Esophagus muscularis mucosa (tissue), 4 donors: ENCODE measurements at places on chromosomes 2 and 18. TPM values are rescaled to one million over a fixed set of nuclear protein-coding genes. Genes with fewer than 3 reads are reported as not detected.

Gene ZNF236
- 15.6 TPM for total RNA-seq

Gene DCC
- total RNA-seq: 0.99 TPM

Gene CYP27C1
- total RNA-seq: 0.26 TPM

Gene CGREF1
- total RNA-seq: 1.4 TPM

Gene ACMSD
- total RNA-seq: not detected

Gene DLX2
- not detected for total RNA-seq

Gene RESP18
- not detected for total RNA-seq

Gene SLC9A2
- total RNA-seq: 0.17 TPM

Gene POTEC
- not detected for total RNA-seq

Gene ABCB11
- not detected for total RNA-seq

Gene PROKR1
- not detected for total RNA-seq

Gene ASIC4
- total RNA-seq: not detected

Gene RAB27B
- total RNA-seq: 0.34 TPM

Gene GREB1L
- total RNA-seq: 16.0 TPM

GRCh38 chr2:143175438-143175837 lies 46.2 kb downstream of the ARHGAP15 start:
- H3K4me1 ChIP-seq: no peaks in the 10 kb centered on the region
- H3K4me3 ChIP-seq: no peak overlapping the region
- no peaks in the 10 kb centered on the region for H3K27me3 ChIP-seq
- no peak overlapping the region for H3K27ac ChIP-seq
- DNase-seq: no peak

- H3K36me3 ChIP-seq: no peaks in the 10 kb centered on the region
- H3K4me3 ChIP-seq: no peak overlapping the region
- DNase-seq: no peak
- no peak overlapping the region for H3K27ac ChIP-seq
Measured at GRCh38 chr2:109138449-109138848, 9.4 kb downstream of the SH3RF3 start.

- no peak for DNase-seq
- peaks cover 14% of the 10 kb centered on the region for H3K4me1 ChIP-seq
- no peak overlapping the region for H3K4me3 ChIP-seq
- H3K27ac ChIP-seq: no peak overlapping the region
- H3K36me3 ChIP-seq: no peaks in the 10 kb centered on the region
Measured at GRCh38 chr2:100812116-100812515, 7.8 kb upstream of the NPAS2 start.

- no peak overlapping the region for H3K4me3 ChIP-seq
- no peaks in the 10 kb centered on the region for H3K36me3 ChIP-seq
- DNase-seq: no peak
- peaks cover 10% of the 10 kb centered on the region for H3K4me1 ChIP-seq
Measured at GRCh38 chr18:40851014-40851429, 1104.0 kb upstream of the PIK3C3 start.

DNA sequence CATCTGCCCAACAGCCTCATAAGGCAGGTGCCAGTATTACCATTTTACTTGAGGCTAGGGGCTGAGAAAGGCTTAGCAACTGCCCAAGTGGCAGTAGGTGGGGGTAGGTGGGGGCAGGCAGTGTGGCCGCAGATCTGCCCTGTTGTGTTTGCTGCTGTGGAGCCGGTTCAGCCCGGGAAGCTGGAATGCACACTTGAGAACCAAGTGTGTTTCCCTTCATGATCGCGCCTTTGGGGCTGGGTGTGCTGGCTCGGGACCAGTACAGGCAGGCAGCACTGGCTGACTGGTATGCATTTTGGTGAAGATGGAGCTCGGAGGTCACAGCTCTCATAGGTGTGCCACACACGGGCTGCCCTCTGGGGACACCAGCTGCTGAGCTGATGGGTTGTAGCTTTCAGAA lies 85.1 kb downstream of the CABLES1 start:
- no peaks in the 10 kb centered on the region for H3K4me1 ChIP-seq
- no peak overlapping the region for H3K4me3 ChIP-seq
- H3K36me3 ChIP-seq: no peaks in the 10 kb centered on the region
- H3K27me3 ChIP-seq: no peaks in the 10 kb centered on the region

GRCh38 chr2:74162951-74163350 lies 15.2 kb upstream of the BOLA3 start:
- no peaks in the 10 kb centered on the region for H3K4me1 ChIP-seq
- H3K36me3 ChIP-seq: peaks cover 95% of the 10 kb centered on the region
- no peak for DNase-seq
- H3K27ac ChIP-seq: no peak overlapping the region

- H3K27me3 ChIP-seq: no peaks in the 10 kb centered on the region
- no peak for DNase-seq
- H3K4me1 ChIP-seq: no peaks in the 10 kb centered on the region
- no peaks in the 10 kb centered on the region for H3K36me3 ChIP-seq
Measured at GRCh38 chr2:77018219-77018618, 504.0 kb downstream of the LRRTM4 start.

GRCh38 chr2:120994301-120994995 lies 258.8 kb downstream of the GLI2 start:
- H3K4me1 ChIP-seq: no peaks in the 10 kb centered on the region
- H3K27me3 ChIP-seq: no peaks in the 10 kb centered on the region
- H3K36me3 ChIP-seq: peaks cover 20% of the 10 kb centered on the region
- no peak overlapping the region for H3K27ac ChIP-seq
- no peak for DNase-seq

DNA sequence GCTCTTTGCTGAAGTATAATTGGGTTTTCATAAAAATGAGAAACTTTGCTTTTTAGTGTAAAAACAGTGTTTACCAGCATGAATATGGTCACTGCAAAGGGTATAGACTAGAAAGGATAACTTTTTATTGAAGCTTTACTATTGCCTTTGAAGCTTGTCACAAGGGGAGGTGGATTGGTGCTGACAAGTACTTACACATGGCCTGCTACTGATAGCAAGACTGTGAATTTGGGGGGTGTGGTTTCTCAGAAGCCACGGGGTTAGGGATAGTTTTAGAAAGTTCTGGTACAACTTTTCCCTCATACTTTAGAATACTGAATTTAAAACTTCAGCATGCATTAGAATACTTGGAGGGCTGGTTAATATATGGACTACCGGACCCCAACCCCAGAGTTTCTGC lies 294.1 kb downstream of the SOCS6 start:
- H3K27me3 ChIP-seq: no peaks in the 10 kb centered on the region
- no peak for DNase-seq
- H3K4me3 ChIP-seq: no peak overlapping the region
- H3K36me3 ChIP-seq: no peaks in the 10 kb centered on the region
- H3K27ac ChIP-seq: no peak overlapping the region

GRCh38 chr2:216475767-216476166 lies 22.9 kb upstream of the RPL37A start:
- H3K4me1 ChIP-seq: no peaks in the 10 kb centered on the region
- peaks cover 25% of the 10 kb centered on the region for H3K36me3 ChIP-seq
- DNase-seq: no peak
- H3K27me3 ChIP-seq: no peaks in the 10 kb centered on the region
- no peak overlapping the region for H3K4me3 ChIP-seq

GRCh38 chr18:73563901-73564472 lies 583.6 kb downstream of the FBXO15 start:
- H3K27ac ChIP-seq: no peak overlapping the region
- no peaks in the 10 kb centered on the region for H3K27me3 ChIP-seq
- no peak overlapping the region for H3K4me3 ChIP-seq
- DNase-seq: no peak
- no peaks in the 10 kb centered on the region for H3K4me1 ChIP-seq

DNA sequence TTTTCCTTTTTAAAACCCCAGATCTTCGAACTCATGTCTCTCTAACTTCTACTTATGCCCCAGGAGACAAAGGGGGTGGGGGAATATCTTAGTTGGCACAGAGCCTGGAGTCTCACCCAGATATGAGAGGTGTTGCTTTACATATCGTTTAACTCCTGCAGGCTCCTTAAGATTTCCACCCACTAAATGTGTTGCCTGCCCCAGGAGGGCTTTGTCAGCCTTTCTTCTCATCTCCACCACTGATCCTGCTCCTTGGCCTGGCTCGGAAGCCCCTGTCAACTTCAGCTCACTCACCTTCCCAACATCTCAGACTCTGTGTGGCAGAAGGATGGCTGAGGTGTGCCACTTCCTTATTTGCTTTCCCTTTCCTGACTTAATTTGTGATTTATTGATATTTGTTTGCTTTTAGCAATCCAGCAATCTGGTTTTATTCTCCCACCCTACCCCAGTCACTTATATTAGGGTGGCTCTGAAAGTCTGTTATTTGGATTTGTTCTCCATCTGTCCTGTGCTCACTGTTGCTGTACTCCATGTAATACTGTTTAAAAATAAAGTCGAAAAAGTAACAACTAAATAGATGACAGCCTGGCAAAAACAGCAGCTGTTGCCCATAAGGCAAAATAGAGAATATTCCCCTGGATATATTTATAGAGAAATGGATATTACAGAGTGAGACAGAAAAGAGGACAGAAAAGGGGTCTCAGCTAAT lies 200.6 kb downstream of the ZBTB7C start:
- H3K4me1 ChIP-seq: no peaks in the 10 kb centered on the region
- DNase-seq: no peak
- H3K4me3 ChIP-seq: no peak overlapping the region
- no peaks in the 10 kb centered on the region for H3K27me3 ChIP-seq
- H3K27ac ChIP-seq: no peak overlapping the region
- H3K36me3 ChIP-seq: no peaks in the 10 kb centered on the region

DNA sequence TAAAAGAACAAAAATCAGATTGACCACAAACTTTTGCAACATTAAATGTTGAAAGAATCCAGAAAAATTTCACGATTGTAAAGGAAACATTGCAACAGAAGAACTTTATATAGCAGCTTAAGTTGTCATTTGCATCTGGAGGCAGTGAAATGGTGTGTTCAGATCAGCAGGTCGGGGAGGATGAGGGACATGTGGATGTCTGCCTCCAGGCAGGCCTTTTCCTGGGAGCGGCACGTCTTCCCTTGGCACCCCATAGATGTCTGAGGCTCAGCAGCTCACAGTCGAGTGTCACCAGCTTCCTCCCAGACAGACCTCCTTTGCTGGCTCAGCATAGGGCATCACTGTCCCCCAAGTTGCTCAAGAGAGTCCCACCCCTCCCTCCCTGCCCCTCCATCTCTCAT lies 44.3 kb upstream of the ASB1 start:
- H3K27me3 ChIP-seq: no peaks in the 10 kb centered on the region
- no peak overlapping the region for H3K4me3 ChIP-seq
- H3K27ac ChIP-seq: no peak overlapping the region
- H3K36me3 ChIP-seq: peaks cover 28% of the 10 kb centered on the region
- H3K4me1 ChIP-seq: peaks cover 18% of the 10 kb centered on the region
- no peak for DNase-seq

DNA sequence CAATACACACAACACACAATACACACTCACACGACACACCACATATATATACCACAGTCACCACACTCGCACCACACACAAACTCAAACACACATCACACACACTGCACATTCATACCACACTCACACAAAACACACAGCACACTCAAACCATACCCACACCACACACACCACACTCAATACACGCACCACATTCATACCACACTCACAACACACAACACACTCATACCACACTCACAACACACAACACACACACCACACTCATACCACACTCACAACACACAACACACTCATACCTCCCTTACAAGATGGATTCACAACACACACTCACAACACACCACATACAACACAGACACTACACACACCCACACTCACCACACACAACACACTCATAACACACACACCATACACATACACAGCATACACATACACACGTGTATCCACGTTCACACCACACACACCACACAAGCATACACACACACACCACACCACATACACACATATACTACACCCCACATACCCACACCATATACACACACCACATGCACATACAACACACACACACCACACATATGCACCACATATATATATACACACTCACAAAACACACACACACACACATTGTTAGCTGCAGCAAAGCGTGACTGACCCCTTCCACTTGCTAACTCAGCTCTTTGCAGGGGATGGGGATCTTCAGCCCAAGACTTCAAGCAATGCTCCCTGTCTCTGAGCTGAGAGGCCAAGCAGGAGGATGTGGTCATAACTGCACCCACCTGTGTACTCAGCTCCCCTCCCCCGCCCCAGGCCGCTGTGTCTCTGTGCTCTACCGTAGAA lies 59.0 kb downstream of the SDC1 start:
- no peaks in the 10 kb centered on the region for H3K4me1 ChIP-seq
- DNase-seq: no peak
- no peak overlapping the region for H3K4me3 ChIP-seq
- H3K27ac ChIP-seq: no peak overlapping the region

DNA sequence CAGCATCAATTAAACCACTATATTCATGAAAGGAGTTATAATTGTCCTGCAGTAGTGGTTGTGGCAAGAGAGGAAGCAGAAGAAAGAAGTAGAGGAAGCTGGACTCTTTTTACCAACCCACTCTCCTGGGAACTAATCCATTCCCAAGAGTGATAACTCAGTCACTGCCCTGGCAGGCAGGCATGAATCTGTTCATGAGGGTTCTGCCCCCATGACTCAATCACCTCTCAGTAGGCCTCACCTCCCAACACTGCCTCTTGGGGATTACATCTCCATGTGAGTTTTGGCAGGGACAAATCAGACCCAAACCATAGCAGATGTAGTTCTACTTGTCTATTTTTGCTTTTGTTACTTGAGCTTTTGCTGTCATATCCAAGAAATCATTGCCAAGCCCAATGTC lies 232.7 kb upstream of the MAP2 start:
- H3K36me3 ChIP-seq: no peaks in the 10 kb centered on the region
- H3K27ac ChIP-seq: no peak overlapping the region
- no peaks in the 10 kb centered on the region for H3K27me3 ChIP-seq
- H3K4me3 ChIP-seq: no peak overlapping the region

- no peaks in the 10 kb centered on the region for H3K27me3 ChIP-seq
- H3K4me1 ChIP-seq: peaks cover 22% of the 10 kb centered on the region
- H3K36me3 ChIP-seq: peaks cover 87% of the 10 kb centered on the region
- no peak overlapping the region for H3K27ac ChIP-seq
Measured at GRCh38 chr2:238267341-238267710, 21.1 kb downstream of the PER2 start.

GRCh38 chr2:96340493-96341414 lies 5.2 kb downstream of the NCAPH start:
- DNase-seq: no peak
- no peak overlapping the region for H3K4me3 ChIP-seq
- H3K36me3 ChIP-seq: no peaks in the 10 kb centered on the region
- H3K27ac ChIP-seq: no peak overlapping the region

GRCh38 chr18:51739044-51739666 lies 541.7 kb upstream of the MEX3C start:
- H3K4me1 ChIP-seq: no peaks in the 10 kb centered on the region
- no peaks in the 10 kb centered on the region for H3K27me3 ChIP-seq
- no peak overlapping the region for H3K4me3 ChIP-seq
- no peaks in the 10 kb centered on the region for H3K36me3 ChIP-seq
- no peak for DNase-seq

GRCh38 chr2:232431705-232432590 lies 24.0 kb upstream of the ALPI start:
- H3K27ac ChIP-seq: no peak overlapping the region
- H3K4me1 ChIP-seq: no peaks in the 10 kb centered on the region
- no peak for DNase-seq
- H3K27me3 ChIP-seq: peaks cover 21% of the 10 kb centered on the region
- no peak overlapping the region for H3K4me3 ChIP-seq
- no peaks in the 10 kb centered on the region for H3K36me3 ChIP-seq

DNA sequence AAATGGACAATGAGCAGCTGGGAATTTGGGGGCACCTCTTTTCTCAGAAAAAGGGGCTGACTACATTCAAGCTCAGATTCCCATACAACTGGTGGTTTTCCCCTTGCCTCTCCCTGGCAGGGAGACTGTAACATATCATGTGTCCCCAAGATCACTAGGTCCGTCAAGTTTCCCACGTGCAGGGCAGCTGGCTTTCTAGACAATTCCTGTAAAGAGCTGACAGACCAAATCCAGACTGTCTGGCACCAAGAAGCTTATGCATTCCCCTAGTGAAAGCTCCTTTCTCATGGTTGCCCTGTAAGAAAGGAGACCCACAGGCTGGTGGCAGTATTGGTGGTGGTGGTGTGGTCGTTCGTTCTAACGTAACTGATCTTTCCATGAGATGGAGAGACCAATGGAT lies 48.8 kb downstream of the THUMPD2 start:
- H3K27me3 ChIP-seq: no peaks in the 10 kb centered on the region
- no peaks in the 10 kb centered on the region for H3K4me1 ChIP-seq
